ENCODE measurements at places on chromosomes 6 and 20. TPM values are rescaled to one million over a fixed set of nuclear protein-coding genes. Genes with fewer than 3 reads are reported as not detected.

GRCh38 chr6:36858407-36858981, 16.1 kb downstream of the PPIL1 start:
- DNase-seq, result no peak

TRIM38 gene
- polyA plus RNA-seq, result 14.1 TPM

HLA-DQB2 gene
- polyA plus RNA-seq, result 2.9 TPM

DNA sequence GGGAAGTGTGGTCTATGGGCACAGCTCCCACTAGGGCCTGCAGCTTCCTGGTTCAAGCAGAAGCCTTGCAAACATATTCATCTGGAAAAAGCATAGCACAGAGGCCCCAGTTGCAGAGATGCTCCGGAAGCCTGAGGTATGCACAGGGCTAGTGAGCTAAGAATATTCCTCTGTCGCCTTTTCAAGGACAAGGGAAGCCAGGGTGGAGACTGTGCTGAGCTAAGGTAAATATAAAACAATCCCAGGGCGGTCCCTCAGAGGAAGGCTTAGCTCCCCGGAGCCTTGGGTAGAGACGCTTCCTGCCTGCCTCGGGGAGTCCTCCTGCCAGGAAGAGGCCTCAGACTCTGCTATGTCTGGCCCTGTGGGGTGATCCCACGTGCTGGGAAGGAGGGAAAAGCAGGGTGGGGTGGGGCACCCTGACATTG, 134.8 kb upstream of the FOXA2 start:
- DNase-seq, result no peak

DNA sequence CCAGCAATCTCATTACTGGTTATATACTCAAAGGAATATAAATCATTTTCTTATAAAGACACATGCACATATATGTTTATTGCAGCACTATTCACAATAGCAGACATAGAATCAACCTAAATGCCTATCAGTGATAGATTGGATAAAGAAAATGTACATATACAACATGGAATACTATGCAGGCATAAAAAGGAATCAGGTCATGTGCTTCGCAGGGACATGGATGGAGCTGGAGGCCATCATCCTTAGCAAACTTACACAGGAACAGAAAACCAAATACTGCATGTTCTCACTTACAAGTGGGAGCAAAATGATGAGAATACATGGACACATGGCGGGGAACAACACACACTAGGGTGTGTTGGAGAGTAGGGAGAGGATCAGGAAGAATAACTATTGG, 58.1 kb upstream of the FBXO30 start:
- DNase-seq, result no peak
